ENCODE measurements at places on chromosomes 13 and 19. TPM values are rescaled to one million over a fixed set of nuclear protein-coding genes. Genes with fewer than 3 reads are reported as not detected.

RNF113B gene
- polyA plus RNA-seq = not detected

LILRA1 gene
- polyA plus RNA-seq = 0.33 TPM

KCTD15 gene
- polyA plus RNA-seq = 34.5 TPM

GRCh38 chr19:30227012-30227621 lies 145.1 kb upstream of the ZNF536 start:
- DNase-seq = no peak

DNA sequence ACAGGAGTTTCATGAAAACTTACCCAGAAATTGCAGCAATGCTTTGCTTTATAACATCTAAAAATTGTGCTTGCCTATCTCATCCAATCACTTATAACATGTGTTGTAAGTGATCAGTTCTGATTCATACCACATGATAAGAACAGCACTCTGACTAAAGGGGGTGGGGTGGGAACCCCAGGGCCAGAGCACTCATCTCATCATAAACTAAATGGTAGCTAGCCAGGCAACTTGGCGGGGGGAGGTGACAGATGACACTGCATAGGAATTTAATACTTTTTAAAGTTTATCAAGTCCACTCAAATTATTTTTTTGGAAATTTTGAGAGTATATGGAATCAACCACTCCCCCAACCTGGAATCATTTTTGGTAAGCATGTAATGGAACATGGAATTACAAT lies 42.1 kb downstream of the FOXO1 start:
- DNase-seq = peak; percentile 58

DNA sequence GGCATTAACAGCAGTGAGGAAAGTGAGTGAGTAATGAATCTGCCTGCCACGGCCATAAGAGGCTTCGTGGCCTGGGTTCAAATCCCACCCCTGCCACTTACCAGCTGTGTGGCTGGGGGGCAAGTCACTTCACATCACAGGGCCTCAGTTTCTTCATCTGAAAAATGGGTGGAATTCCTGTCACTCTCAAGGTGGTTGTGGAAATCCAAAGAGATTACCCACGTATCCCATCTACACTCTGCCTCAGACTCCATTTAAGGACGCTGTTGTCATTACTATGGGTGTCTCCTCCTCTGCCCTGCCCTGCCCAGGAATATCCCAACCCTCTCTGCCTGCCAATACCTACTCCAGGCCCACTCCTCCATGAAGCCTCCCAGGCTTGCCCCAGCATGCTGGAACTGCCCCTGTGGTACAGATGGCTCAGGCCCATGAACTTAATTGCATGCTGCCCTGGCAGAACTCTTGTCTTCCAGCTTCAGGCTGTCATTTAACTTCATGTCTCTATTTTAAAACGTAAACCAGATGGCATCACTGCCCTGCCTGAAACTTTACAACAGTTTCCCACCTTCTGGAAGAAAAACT lies 3.1 kb downstream of the GIPC1 start:
- no peak for DNase-seq

GRCh38 chr13:75437582-75438318 lies 44.2 kb downstream of the TBC1D4 start:
- DNase-seq = peak; percentile 84

GRCh38 chr13:67726979-67727378 lies 496.8 kb upstream of the PCDH9 start:
- peak; percentile 45 for DNase-seq

GRCh38 chr13:56561327-56561726 lies 579.4 kb upstream of the PRR20A start:
- DNase-seq = peak; percentile 15

DNA sequence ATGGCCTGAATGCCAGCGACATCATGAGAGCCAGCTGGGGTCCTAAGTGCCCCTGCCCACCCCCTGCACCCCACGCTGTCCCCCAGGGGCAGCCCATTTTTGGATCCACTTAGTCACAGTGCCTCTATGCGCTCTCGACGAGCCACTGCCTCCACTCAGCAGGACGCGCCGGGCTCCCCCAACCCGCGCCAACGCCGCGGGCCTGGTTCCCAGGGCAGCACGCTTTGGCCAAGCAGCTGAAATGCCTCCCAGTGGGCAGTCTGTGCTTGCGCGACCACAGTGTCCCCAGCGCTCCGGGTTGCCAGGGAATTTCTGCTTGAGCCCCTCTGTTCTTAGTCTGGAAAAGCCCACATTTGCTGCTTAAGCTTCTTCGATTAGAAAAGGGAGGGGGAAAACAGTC lies 39.4 kb downstream of the TMED1 start:
- DNase-seq = no peak

DNA sequence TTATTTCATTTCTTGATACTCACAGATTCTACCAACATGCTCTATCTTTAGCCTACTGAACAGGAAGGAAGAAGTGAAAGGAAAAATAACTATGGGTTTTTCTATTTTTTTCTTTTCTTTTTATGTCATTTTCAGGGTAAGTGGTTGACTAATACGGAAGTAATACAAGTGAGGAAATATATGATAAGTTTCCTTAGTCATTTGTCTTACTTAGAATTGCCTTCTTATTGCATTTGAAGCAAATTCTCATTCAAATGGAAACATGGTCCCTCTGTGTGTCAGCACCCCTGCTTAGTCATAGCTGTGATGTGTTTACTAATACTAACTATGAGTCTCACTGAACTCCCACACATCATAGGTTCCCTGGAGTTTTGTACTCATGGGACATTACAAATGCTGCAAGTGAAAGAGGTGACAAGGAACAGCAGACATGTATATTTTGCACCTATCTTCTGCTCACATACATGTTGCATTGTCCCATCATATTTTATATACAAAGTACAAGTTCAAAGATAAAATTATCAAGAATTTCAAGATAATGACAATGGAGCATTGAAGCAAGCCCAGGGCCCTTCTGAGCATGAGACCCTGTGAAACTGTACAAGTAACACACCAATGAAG lies 60.1 kb downstream of the DCT start:
- no peak for DNase-seq

All from muscle of leg (tissue), 16 donors.